Muscle of leg (tissue), 16 donors: ENCODE measurements at places on chromosomes 7 and 10. TPM values are rescaled to one million over a fixed set of nuclear protein-coding genes. Genes with fewer than 3 reads are reported as not detected.

- no peak overlapping the region for H3K27ac ChIP-seq
- no peaks in the 10 kb centered on the region for H3K36me3 ChIP-seq
- no peak overlapping the region for H3K4me3 ChIP-seq
- H3K27me3 ChIP-seq, result no peaks in the 10 kb centered on the region
Observed at GRCh38 chr10:106396192-106396591, 768.3 kb downstream of the SORCS1 start.

DNA sequence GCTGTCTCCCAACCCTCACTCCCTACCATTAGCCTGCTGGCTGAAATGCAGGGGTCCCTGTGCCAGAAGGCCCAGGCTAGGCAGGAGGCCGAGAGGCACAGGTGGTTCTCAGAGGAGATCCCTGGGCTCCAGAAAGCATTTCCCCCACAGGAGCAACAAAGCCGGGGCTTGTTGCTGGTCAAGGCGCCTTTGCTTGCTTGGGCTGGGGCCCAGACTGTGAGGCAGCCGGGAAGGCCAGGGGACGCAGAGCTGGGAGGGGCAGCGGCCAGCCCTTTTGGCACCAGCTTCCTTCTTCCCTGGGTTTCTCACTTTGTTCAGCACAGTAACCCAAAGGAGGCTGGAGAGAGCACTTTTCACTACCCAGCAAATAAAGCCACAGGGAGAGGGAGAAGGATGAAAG is 48.6 kb downstream of the FBXW4 start:
- H3K27ac ChIP-seq, result no peak overlapping the region
- peaks cover 8% of the 10 kb centered on the region for H3K4me1 ChIP-seq
- no peaks in the 10 kb centered on the region for H3K27me3 ChIP-seq
- peaks cover 54% of the 10 kb centered on the region for H3K36me3 ChIP-seq
- H3K4me3 ChIP-seq, result no peak overlapping the region

- peaks cover 44% of the 10 kb centered on the region for H3K4me1 ChIP-seq
- no peak for DNase-seq
- no peaks in the 10 kb centered on the region for H3K36me3 ChIP-seq
Observed at GRCh38 chr10:103784723-103785418, 70.5 kb downstream of the SH3PXD2A start.

DNA sequence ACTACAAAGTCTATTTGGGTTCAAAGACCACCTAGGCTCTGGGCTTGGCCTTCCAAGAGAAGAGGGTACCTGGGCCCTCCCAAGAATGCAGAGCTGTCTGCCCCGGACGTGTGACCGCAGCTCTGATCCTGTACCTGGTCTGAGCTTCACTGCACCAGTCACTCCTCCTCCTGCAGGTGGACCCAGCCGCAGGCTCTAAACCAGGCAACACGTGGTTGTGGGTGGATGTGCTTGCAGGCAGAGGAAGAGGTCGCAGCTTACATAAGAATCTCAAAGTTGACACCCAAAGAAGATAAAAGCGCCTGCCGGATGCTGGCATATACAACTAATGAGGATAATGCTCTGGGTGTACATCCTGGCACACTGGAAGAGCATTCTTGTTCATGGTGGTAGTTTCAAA is 9.4 kb upstream of the PFKP start:
- H3K36me3 ChIP-seq, result no peaks in the 10 kb centered on the region
- DNase-seq, result no peak
- H3K27ac ChIP-seq, result no peak overlapping the region
- H3K27me3 ChIP-seq, result peaks cover 6% of the 10 kb centered on the region
- peaks cover 12% of the 10 kb centered on the region for H3K4me1 ChIP-seq

- no peak overlapping the region for H3K27ac ChIP-seq
- H3K4me3 ChIP-seq, result no peak overlapping the region
- H3K27me3 ChIP-seq, result no peaks in the 10 kb centered on the region
- no peaks in the 10 kb centered on the region for H3K4me1 ChIP-seq
- no peaks in the 10 kb centered on the region for H3K36me3 ChIP-seq
Observed at GRCh38 chr7:31171216-31171785, 119.2 kb downstream of the ADCYAP1R1 start.

- no peak for DNase-seq
- no peak overlapping the region for H3K27ac ChIP-seq
- H3K27me3 ChIP-seq, result no peaks in the 10 kb centered on the region
- H3K36me3 ChIP-seq, result no peaks in the 10 kb centered on the region
- no peak overlapping the region for H3K4me3 ChIP-seq
Observed at GRCh38 chr7:48703466-48703865, 220.9 kb upstream of the CDC14C start.

DNA sequence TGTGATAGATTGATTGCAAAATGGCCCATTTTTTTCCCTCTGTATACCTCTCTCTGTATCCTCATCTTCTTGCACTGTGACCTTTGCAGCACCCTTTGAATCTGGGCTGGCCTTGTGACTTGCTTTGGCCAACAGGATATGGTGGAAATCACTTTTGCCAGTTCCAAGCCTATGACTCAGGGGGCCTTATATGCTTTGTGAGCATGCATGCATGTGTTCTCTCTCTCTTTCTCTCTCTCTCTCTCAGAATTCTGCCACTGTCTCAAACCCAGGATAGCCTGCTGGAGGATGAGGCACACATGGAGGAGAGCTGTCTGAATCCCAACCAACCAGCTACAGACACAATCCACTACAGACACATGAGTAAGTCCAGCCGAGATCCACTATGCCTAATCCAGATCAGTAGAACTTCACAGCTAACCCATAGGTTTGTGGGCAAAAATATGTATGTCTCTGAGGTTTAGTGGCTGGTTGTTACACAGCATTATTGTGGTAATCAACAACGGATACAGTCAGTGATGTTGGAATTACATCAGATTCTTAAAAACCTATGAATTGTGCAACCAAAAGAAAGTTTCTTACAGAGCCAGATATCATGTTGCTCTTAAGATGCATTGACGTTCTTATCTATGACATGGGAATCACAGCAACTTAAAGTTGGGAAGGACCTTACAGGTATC is 41.8 kb upstream of the ABCB4 start:
- no peak for DNase-seq
- no peak overlapping the region for H3K27ac ChIP-seq
- H3K27me3 ChIP-seq, result no peaks in the 10 kb centered on the region
- H3K4me3 ChIP-seq, result no peak overlapping the region

- H3K27ac ChIP-seq, result no peak overlapping the region
- no peak overlapping the region for H3K4me3 ChIP-seq
- H3K27me3 ChIP-seq, result no peaks in the 10 kb centered on the region
- DNase-seq, result no peak
- no peaks in the 10 kb centered on the region for H3K36me3 ChIP-seq
- peaks cover 2% of the 10 kb centered on the region for H3K4me1 ChIP-seq
Observed at GRCh38 chr10:90944749-90945148, 23.9 kb upstream of the ANKRD1 start.

- H3K36me3 ChIP-seq, result no peaks in the 10 kb centered on the region
- no peaks in the 10 kb centered on the region for H3K4me1 ChIP-seq
- H3K27me3 ChIP-seq, result no peaks in the 10 kb centered on the region
- no peak for DNase-seq
- no peak overlapping the region for H3K4me3 ChIP-seq
Observed at GRCh38 chr7:126659124-126659523, 593.6 kb downstream of the GRM8 start.

DNA sequence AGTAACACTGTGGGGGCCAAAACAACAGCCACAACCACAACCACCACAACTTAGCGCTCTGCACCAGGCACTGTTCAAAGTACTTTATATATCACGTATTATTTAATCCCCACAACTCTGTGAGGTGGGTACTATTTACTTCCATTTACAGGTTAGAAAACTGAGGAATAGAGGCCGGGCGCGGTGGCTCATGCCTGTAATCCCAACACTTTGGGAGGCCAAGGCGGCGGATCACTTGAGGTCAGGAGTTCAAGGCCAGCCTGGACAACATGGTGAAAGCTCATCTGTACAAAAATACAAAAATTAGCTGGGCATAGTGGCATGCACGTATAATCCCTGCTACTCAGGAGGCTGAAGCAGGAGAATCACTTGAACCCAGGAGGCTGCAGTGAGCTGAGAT is 3.6 kb downstream of the DNAJC12 start:
- DNase-seq, result no peak
- H3K36me3 ChIP-seq, result no peaks in the 10 kb centered on the region
- H3K27ac ChIP-seq, result no peak overlapping the region
- H3K4me1 ChIP-seq, result no peaks in the 10 kb centered on the region

DNA sequence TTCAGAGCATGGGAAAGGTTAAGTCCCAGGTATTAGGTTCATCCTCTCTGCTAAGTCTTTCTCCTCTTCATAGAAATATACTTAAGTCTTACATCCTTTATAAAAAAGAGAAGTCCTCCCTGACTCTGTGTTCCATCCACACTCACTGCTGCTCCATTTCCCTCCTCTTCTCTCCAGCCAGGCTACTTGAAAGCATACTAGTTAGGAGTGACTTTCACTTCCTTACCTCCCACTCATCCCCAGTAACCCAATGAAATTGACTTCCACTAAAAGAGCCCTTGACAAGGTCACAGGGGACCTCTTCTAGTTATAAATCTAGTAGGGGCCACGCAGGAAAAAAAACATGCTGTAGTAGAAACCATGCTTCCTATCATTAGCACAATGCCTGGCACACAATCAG is 133.1 kb upstream of the AGK start:
- H3K4me3 ChIP-seq, result no peak overlapping the region
- H3K27ac ChIP-seq, result no peak overlapping the region
- H3K27me3 ChIP-seq, result no peaks in the 10 kb centered on the region
- no peaks in the 10 kb centered on the region for H3K36me3 ChIP-seq

- H3K36me3 ChIP-seq, result peaks cover 51% of the 10 kb centered on the region
- H3K4me1 ChIP-seq, result peaks cover 22% of the 10 kb centered on the region
- DNase-seq, result peak; percentile 29
- no peak overlapping the region for H3K4me3 ChIP-seq
Observed at GRCh38 chr10:17236468-17237148, 8.6 kb downstream of the VIM start.

DNA sequence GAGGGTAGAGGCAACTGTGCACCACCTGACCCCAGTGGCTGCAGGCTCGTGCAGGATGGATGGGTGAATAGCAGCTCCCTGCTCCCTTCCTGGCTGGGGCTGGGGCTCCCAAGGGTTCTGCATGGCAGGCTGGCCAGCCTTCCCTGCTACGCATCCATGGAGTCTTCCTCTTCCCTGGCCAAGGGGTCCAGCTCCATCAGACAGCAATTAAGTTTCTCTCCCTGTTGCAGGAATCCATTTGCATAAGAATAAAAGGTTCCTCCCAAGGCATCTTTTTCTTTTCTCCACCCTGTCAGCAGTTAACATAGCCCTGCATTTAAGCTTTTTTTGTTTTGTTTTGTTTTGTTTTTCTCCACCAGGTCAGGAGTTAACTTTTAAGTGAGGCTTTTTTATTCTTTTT is 10.0 kb upstream of the CPA2 start:
- no peaks in the 10 kb centered on the region for H3K27me3 ChIP-seq
- H3K36me3 ChIP-seq, result no peaks in the 10 kb centered on the region
- no peaks in the 10 kb centered on the region for H3K4me1 ChIP-seq
- no peak for DNase-seq
- H3K4me3 ChIP-seq, result no peak overlapping the region

- H3K27ac ChIP-seq, result no peak overlapping the region
- no peak for DNase-seq
- no peak overlapping the region for H3K4me3 ChIP-seq
- H3K36me3 ChIP-seq, result no peaks in the 10 kb centered on the region
- H3K4me1 ChIP-seq, result no peaks in the 10 kb centered on the region
Observed at GRCh38 chr7:41809116-41809515, 106.2 kb upstream of the INHBA start.

GRCh38 chr10:90195288-90195840 is 494.0 kb downstream of the KIF20B start:
- H3K4me3 ChIP-seq, result no peak overlapping the region
- H3K27ac ChIP-seq, result no peak overlapping the region
- no peaks in the 10 kb centered on the region for H3K4me1 ChIP-seq
- H3K27me3 ChIP-seq, result no peaks in the 10 kb centered on the region

DNA sequence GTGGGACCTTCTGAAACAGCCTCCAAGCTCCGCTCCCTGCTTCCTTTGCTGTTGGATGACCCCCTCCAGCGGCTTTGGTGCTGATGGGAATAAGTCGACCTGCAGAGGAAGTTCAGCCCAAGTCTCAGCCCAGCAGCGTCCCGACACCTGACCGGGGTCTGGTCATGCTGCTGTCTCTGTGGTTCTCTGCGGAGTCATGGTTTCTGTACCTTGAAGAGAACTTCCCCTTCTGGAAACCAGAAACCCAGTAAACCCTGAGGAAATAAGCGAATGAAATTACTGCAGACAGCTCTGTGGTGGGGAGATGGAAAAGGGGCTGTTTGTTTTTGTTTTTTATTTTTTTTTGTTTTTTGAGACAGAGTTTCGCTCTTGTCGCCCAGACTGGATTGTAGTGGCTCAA is 18.3 kb upstream of the ZNF12 start:
- peaks cover 3% of the 10 kb centered on the region for H3K4me1 ChIP-seq
- no peak overlapping the region for H3K27ac ChIP-seq
- H3K27me3 ChIP-seq, result no peaks in the 10 kb centered on the region
- H3K4me3 ChIP-seq, result no peak overlapping the region
- peak; percentile 17 for DNase-seq
- H3K36me3 ChIP-seq, result no peaks in the 10 kb centered on the region

- H3K4me1 ChIP-seq, result peaks cover 12% of the 10 kb centered on the region
- peak overlapping the region; percentile 31 for H3K4me3 ChIP-seq
- no peaks in the 10 kb centered on the region for H3K36me3 ChIP-seq
- H3K27me3 ChIP-seq, result peaks cover 58% of the 10 kb centered on the region
- peak; percentile 8 for DNase-seq
Observed at GRCh38 chr7:49773936-49774458, 559 bp downstream of the VWC2 start.

GRCh38 chr10:79189853-79190435 is 121.2 kb downstream of the ZMIZ1 start:
- no peak for DNase-seq
- H3K4me3 ChIP-seq, result no peak overlapping the region
- peaks cover 81% of the 10 kb centered on the region for H3K4me1 ChIP-seq
- H3K27ac ChIP-seq, result no peak overlapping the region
- no peaks in the 10 kb centered on the region for H3K27me3 ChIP-seq

DNA sequence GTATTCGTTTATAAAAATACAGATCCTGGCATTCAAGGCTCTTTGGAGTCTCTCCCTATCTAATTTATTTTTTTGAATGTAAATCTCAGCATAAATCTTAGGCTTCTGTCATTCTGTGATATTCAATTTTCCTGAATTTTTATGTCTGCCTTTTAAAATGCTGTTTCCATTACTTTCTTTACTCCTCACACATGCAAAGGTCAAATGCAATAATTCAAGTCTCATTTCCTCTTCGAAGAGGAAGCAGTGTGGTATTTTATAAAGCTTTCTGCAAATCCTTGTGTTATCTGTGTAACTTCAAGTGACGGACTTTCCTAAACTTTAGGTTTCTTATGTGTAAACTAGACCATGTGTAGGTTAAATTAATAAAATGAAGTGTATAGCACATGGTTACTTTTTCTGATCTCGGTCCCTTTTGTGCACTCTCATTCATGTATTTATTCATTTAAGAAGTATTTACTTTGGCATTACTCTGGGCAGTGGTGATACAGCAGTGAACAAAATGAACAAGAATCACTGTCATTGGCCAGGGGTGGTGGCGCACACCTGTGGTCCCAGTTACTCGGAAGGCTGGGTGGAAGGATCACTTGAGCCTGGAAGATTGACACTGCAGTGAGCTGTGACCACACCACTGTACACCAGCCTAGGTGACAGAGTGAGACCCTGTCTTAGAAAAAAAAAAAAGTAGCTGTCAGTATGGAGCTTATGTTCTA is 332.2 kb downstream of the EXOC4 start:
- H3K27me3 ChIP-seq, result no peaks in the 10 kb centered on the region
- no peaks in the 10 kb centered on the region for H3K36me3 ChIP-seq
- no peak for DNase-seq
- no peak overlapping the region for H3K4me3 ChIP-seq
- H3K27ac ChIP-seq, result no peak overlapping the region

GRCh38 chr7:1409555-1409954 is 49.7 kb downstream of the MICALL2 start:
- H3K27ac ChIP-seq, result no peak overlapping the region
- DNase-seq, result no peak
- peaks cover 17% of the 10 kb centered on the region for H3K4me1 ChIP-seq

DEPP1 gene
- total RNA-seq, result 36.0 TPM

ZNF365 gene
- total RNA-seq, result 0.13 TPM

AQP1 gene
- total RNA-seq, result 96.4 TPM
